GM12864 (cell line): ENCODE measurements at places on chromosomes 16 and 17.

DNA sequence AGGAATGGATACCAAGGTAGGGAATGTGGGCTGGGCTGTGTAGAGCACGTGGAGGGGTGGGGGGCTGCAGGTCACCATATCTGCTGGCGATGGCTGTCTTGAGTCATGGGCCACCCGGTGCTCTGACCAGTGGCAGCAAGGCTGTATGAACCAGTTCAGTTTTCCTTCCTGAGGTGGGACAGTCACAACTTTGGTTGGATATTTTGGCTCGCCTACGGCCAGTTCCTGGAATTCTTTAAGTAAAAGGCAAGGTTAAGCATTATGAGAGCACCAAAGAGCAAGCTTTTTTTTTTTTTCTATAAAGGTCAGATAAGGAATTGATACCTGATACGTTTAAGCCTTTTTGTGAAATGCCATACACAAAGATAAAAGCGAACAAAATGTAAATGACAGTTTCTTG, 81.9 kb downstream of the USP22 start:
- no peak for DNase-seq

GRCh38 chr16:67364600-67365235, 28.6 kb downstream of the TPPP3 start:
- no peak for DNase-seq

GRCh38 chr17:72671016-72671415, 421.5 kb downstream of the SLC39A11 start:
- DNase-seq = no peak

DNA sequence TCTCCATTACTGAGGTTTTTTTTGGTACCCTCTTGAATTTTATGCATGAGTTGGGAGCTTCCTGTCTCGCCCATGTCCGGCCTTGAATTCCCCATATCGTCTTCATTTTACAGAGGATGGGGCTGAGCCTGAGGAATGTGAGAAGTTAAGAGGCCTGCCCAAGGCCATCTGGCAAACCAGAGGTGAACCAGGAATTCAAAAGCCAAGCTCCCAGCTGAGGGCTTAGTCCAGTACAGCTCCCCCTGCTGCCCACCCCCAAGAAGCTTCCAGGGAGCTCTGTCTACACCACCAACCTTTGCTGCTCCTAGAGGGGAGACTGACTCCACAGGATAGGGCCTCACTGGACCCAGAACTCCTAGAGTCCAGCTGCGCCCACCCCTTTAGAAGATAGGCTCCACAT, 20.7 kb upstream of the C16orf78 start:
- DNase-seq = no peak

GRCh38 chr16:22886927-22887326, 73.0 kb downstream of the HS3ST2 start:
- DNase-seq = no peak

DNA sequence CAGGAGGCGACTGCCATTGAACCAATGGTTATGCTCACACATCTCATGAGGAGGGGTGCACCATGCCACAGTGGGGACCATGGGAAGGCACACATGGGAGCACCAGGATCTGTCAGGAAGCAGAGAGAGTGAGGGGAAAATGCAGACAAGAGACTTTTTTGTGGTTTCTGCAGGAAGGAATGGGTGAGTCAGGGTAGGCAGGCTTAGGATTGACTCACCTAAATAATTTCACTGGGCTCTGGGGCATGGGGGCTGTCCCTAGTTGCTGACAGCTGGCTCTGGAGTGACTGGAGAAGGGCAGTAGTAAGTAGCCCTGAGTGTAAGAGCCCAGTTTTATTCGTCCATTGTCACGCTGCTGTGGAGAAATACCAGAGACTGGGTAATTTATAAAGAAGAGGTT, 202.4 kb downstream of the AXIN2 start:
- no peak for DNase-seq

DNA sequence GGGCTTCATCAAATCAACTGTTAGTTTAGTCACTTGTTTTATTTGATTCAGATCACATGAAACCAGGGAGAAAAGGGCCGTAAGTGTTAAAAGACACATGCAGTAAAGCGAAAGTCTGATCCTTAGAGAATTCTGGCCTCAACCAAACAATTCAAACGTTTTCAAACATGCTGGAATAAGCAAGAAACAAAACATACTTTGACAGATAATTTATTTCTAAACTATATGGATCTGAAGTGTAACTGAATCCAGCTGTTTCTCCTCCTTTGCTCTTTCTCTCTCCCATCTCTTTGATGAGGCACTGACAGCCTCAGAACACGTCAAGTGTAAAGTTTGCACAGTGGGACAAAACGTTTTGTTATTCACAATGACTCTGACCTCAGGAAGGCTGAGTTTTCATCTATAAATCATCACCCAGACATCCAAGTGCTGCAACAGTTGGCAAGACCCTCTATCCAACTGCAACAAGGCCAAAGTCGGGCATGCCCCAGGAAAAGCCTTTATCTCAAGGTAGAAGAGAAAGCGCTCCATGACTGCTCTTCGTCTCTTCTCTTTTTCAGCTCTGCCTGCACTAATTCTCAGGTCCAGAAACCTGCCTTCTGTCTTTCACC, 267.1 kb upstream of the MYOCD start:
- no peak for DNase-seq

GRCh38 chr17:68820825-68821481, 134.2 kb downstream of the ABCA8 start:
- DNase-seq = no peak

DNA sequence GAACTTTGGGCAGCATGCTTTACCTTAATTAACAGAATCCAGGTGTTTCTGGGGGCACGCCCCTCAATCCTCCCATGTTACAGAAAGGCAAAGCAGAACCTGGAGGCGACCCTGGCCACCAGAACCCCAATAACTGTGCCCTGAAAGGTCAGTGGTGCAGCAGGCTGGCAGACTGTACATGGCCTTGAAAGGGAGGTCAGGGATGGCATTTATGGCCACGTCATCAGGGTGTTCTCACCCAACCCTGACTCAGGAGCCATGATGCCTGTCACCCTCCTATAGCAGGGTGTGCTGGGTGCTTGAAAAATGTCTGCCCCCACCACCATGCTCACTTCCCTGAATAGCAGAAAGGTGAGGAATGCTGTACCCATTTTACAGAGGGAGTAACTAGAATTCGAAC, 177.7 kb downstream of the TMEM132E start:
- DNase-seq = no peak
